ENCODE measurements at places on chromosomes 5 and 9.

GRCh38 chr5:124981901-124982300 is 235.5 kb upstream of the ZNF608 start:
- DNase-seq: no peak

DNA sequence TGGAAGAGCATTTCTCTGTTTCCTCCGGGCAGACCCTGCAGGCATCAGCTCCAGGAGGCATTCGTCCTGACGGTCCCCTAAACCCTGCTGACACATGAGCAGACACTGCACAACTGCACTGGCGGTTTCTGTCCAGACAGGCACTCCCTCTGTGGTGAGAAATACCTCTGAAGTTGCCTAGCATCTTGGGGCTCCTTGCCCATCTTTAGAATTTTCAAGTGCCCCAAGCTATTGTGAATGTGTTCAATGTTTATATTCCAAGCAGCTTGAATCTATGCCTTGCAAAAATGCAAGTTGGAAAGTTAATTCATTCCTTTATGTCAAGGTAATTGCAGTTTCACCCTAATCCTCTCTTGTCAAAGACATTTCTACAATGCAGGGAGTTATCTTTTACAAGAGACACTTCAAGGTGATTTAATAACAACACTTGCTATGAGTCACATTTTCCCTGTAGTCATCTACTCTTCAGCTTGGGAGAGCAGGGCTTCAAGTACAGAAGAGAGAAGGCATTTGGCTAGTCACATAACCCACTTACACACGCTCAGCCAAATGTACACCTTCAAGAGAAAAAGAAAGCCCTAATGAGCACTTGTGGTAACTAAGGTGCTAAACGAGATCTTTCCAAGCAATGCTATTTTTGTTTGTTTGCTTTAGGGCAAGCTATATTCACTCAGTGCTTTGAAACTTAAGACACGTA is 302.5 kb downstream of the MLLT3 start:
- no peak for DNase-seq

- no peak for DNase-seq
Observed at GRCh38 chr5:65382582-65382981, 99.1 kb downstream of the ADAMTS6 start.

DNA sequence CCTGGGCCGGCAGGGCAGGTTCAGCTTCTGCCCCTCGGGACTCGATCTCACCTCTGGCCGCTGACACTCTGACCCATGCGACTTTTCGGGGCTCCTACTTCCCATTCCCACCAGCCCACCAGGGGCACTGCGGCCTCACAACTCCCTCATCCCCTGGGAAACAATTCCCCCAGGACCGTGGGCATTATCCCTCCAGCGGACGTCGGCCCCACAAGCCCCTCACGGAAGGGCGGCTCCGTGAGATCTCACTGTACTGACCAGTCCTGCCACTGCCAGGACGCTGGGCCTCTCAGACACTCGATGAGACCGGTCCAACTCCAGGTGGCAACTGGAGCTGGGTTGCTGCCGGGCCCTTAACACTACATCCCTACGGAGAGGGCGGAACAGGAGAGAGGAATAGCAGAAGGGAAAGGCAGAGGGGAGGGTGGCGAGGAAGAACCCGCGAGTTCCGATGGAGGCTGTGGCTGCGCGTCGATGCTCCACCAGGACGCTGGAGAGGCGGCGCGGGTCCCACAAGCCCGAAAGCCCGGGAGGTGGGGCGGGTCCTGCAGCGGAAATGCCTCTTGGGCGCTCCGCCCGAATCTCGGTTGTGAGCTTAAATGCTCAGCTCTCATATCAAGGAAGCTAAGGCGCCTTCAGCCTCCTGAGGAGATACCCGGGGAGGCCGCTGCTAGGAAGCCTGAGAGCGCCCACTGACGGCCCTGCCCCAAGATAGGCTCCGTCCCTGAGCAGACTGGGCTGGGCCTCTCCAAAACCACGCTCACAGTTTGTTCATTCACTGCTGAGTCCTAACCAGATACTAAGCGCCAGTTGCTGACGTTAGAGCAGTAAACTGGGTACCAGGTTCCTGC is 36.3 kb downstream of the VCP start:
- no peak for DNase-seq

DNA sequence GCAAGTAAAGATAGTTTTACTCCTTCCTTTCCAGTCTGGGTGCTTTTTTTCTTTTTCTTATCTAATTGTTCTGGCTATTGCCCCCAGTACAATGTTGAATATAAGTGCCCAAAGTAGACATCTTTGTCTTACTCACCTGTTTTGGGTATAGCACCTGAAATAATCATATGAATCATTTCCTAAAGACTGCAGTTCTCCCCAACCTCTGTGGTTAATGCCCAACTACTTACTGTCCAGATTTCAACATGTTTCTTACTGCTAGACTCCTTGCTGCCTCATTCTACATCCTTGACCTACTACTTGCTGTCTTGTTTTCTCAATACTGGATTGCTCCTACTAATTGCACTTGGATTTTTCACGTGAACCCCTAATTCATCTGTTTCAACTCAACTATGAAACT is 8.8 kb upstream of the HSDL2 start:
- no peak for DNase-seq

DNA sequence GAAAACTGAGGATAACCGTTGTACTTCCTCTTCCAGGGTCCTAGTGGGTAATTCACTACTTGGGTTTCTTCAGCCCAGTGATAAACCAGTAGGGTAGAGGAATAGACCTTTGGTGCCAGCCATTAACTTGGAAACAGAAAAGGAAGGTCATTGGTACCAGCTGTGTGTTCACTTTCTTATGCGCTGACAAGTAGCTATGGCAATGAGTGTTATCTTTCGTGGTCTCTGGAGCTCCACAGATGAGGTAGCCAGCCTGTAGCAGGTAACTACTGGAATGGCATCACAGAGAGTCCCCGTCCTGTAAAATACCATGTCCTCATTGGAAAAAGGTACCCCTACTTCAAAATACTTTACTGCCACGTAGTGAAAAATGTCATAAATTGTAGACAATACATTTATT is 2.3 kb downstream of the UHRF2 start:
- DNase-seq: no peak

GRCh38 chr5:172299916-172300439 is 16.4 kb upstream of the UBTD2 start:
- no peak for DNase-seq

DNA sequence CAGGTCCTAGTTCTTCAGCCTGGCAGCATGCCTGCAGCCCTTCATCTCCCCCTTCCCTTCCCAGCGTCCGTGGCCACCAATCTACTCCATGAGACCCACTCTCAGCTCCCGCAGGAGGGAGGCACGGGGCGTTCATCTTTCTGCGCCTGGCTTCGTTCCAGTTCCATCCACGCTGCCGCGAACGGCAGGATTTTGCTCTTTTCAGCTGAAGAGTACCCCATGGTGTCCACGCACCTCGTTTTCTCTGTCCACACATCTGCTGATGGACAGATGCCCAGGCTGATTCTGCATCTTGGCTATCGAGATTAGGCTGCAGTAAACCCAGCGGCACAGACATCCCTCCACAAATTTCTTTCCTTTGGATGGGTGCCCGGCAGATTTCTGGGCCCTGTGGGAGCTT is 30.5 kb upstream of the NKD2 start:
- no peak for DNase-seq

- no peak for DNase-seq
Observed at GRCh38 chr5:115544043-115544435, 536 bp downstream of the FEM1C start.

DNA sequence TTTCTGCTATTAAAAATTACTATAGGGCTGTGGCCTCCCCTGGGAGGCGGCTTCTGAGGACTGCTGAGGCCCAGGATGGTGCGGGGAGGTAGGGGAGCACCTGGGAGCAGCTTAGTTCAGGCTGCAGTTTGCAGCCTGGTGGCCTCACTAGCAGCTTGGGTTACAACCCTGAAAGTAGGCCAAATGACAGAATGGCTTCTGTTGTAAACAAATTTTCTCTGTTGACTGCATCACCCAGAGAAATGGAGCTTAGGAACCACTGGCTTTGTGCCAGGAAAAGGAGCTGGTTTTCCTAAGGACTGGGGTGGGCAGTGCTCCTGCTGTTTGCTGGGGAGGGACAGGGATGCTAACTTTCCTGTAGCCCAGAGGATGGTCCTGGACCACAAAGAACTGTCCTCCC is 130.3 kb downstream of the ENTREP1 start:
- DNase-seq: no peak

DNA sequence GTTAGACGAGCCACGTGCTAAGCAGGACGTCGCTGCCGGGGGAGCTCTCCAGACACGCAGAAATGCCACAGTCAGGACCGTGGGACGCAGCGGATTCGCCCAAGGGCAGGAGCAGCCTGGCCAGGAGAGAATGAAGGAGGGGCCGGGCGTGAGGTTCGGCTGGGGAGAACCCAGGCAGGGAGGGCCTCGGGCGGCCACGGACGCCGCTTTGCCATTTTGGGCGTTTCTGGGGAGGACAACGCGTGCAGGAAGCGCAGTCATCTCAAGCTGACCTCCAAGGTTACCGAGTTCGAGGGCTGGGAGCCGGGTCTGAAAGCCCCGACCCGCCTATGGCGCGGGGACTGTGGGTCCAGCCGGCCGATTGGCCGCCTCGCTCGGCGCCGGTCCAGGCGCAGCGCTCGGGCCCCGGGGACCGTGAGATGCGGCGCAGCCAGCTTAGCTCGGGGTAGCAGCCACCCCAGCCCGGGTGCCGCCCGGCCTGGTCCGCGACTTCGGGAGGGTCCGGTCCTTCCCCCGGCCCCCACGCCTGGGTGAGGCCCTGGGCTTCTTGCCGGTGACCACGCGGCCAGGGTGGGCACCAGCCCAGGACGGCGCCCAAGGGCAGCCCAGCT is 760 bp upstream of the MAN1B1 start:
- no peak for DNase-seq

DNA sequence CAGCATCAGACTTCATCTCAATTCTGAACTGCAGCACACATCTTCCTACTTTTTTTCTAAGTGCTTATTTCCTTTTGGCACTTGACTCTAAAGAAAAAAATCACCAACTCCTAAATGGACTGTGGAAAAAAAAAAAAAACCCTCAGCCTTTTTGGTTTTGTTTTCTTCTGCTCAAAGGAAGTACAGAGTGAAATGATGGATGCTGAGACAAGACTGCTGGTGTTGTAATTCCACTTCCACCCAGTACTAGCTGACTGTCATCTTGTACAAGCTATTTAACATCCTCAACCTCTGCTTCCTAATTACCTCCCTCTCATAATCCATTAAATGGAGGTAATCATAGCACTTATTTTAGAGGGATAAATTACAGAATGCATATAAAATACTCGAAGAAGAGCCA is 171.5 kb upstream of the GNA14 start:
- no peak for DNase-seq

GRCh38 chr9:127916720-127917581 is at the start of gene ST6GALNAC4:
Gene ST6GALNAC4, minus strand, starts transcription at chr9:127917041. Its CDS starts 622 bp downstream, at chr9:127916419.
- DNase-seq: no peak

DNA sequence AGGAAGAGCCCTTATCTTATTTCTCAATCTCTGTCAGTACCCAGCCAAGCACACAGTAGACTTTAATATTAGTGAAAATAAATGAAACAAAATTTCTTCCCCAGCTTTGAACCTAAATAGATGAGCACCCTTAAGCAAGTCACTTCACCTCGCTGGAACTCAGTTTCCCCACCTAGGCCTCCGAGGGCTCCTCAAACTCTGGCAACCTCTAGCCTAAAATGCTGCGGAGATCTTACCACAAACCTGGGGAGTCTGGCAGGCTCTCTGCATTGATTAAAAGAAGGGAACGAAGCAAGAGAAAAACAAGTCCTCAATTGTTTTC is 326 bp downstream of the RIGI start:
- no peak for DNase-seq

DNA sequence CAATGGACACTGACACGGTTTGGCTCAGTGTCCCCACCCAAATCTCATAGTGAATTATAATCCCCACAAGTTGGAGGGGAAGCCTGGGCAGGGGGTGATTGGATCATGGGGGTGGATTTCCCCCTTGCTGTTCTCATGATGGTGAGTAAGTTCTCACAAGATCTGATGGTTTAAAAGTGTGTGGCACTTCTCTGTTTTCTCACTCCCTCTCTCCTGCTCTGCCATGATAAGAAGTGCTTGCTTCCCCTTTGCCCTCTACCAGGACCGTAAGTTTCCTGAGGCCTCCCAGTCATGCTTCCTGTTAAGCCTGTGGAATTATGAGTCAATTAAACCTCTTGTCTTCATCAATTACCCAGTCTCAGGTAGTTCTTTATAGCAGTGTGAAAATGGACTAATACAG is 115.8 kb upstream of the KIF2A start:
- no peak for DNase-seq

- no peak for DNase-seq
Observed at GRCh38 chr9:20770947-20771346, 86.9 kb downstream of the FOCAD start.

DNA sequence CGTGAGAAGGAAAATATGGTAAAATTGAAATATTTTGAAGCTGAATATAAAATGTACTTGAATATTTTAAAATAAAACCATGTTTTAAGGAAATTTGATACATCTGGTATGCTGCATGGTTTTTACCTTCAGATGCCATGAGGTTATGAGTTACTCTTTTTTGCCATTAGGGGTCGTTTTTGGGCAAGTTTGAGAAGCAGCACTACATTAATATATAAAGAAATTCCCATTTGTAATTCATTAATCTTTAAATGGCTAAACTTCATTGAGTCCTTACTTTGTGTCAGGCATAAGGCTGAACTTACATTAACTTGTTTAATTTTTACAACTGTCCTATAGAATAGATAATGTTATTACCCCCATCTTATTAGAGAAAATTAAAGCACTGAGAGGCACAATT is 152.3 kb downstream of the KDM4C start:
- DNase-seq: no peak

- DNase-seq: no peak
Observed at GRCh38 chr9:89080193-89080592, 88.9 kb downstream of the S1PR3 start.

- DNase-seq: no peak
Observed at GRCh38 chr5:121572061-121572460, 279.6 kb upstream of the FTMT start.

DNA sequence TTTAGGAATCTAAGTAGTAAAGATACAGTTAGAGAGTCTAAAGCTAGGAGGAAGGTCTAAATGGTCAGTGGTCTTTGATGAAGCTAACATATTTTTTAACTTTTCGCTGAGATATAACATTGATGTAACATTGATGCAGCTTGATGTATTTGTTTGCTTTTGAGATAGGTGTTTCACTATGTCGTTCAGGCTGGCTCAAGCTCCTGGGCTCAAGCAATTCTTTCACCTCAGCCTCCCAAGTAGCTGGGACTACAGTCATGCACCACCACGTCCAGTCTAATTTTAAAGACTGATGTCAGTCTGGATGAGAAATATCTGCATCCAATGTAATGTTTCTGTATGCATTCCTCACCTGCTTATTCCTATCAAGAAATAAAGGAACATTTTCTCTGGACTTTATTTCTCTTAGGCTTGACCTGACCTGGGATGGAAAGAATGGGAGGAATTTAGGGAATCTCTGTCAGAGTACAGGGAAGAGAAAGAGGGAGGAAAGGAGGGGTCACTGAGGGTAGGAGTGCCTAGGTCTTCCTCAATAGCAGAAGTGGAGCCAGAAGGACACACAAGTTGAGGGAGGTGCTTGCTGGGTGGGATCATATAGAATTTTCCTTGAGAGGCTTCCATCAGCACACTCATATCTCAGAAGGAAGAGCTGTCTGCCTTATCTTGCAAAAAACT is 101.5 kb upstream of the GPBP1 start:
- DNase-seq: no peak

All from NCI-H2029 treated with DMSO at 0.1 percent for 48 hours (cell line).